ENCODE measurements at places on chromosomes 5 and 9.
A peak's percentile ranks its signal among the peaks of the same experiment; 100 is the strongest.

DNA sequence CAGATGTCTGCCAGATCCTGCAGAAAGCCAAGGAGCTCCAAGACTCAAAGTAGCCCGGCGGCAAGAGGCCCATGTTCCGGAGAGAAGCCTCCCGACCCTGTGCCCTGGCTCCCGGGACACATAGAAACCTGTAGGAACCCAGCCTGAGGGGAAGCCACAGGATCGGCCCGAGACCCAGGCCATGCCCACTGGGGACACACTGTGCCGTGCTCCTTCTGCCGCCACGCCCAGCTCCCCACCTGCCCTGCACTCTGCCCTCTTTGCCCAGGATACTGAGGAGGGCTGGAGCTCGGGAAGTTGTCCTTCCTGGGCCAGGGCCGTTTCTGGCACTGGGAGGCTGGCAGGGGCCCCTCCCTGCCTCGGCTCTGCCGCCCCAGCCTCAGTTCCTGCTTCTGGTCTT, 10.5 kb upstream of the ENDOG start:
- DNase-seq: no peak

GRCh38 chr5:150291388-150292385, 2.1 kb upstream of the CAMK2A start:
- DNase-seq: no peak

DNA sequence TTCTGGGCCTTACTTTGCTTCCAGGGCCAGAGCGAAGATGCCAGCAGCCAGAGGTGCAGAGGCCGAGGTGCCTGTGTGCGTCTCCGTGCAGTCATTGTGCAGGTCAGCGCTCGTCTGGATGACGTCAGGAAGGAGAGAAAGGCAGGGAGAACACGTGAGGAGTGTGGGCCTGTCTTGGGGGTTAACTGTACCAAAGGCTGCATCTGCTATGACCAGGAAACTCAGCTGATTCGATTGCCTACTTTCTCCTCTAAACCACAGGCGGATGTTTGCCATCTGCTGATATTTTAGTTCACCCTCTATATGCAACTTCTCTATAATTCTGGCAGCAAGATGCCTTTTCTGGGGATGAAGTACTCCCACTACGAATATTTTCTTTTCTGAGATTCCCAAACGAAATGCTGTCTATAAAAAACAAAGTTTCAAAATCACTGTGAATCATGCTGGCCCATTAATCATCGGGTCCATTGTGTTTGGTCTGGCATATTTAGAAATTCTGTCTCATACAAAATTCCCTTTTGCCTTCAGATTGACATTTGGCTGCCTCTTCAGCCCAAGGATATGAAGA, 24.8 kb downstream of the PCSK1 start:
- DNase-seq: peak; percentile 49

DNA sequence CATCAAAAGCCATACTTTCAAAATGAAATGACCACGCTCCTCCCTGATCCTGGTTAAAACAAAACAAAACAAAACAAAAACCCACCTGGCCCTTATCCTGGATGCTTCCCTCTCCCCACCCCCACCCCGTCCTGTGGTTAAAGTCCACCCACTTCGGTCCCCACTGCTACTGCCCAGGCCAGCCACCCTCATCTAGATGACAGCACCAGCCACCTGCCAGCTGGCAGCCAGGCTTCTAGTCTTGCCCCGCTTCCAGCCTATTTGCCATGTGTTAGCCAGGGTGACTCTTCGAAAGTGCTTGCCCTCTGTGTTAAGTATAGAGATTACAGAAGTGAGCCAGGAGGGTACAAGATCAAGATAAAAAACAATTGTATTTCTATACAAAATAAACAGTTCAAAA, 27.5 kb upstream of the NCS1 start:
- DNase-seq: no peak

DNA sequence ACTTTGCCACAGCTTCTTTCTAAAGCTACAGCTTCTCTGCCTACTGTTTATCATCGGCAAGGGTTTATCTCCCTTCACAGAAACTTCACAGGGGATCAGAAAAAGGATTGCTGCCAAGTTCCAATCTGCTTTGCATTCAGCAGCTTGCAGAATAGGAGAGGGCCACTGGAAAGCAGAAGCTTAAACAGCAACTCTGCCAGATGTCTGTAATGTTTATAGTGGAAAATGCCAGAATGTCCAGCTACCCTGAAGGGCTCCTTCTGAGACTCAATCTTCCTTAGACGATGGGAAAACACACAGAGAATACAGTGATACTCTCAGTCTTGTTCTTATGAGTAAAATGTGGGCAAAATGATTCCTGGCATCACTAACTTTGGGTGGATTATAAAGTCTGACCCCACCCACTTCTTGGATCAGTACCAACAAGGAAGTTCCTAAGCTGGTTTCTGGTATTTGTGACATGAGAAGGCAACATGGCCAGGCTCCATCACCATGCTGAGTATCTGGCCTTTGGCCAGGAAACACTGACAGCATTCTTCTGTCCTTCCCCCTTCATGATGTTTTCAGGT, 19.0 kb downstream of the STOM start:
- DNase-seq: peak; percentile 91

DNA sequence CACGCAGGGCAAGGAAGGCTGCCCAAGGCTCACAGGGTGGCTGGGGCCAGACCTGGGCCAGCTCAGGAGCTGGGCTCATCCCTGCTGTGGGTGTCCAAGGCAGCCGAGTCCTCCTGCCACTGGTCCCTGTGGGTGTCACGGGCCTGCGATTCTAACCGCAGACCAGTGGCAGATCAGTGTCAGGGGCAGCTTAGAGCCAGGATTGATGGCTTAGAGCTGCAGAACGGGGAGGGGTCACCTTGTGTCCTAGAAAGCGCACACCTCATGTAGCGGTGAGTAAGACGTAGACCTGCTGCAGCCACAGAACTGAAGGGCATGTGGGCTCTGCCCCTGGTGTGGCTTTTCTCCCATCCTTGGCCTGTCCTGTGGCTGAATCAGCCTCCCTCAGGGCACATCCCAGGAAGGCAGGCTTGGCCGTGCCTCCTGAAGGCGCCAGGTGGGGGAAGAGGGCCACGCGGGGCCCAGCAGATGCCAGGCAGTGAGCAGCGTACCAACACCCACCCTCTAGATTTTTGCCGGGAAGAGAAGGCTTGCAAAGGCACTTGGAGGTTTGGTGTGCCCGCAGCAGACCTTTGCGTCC, 78.3 kb upstream of the FCN2 start:
- no peak for DNase-seq

DNA sequence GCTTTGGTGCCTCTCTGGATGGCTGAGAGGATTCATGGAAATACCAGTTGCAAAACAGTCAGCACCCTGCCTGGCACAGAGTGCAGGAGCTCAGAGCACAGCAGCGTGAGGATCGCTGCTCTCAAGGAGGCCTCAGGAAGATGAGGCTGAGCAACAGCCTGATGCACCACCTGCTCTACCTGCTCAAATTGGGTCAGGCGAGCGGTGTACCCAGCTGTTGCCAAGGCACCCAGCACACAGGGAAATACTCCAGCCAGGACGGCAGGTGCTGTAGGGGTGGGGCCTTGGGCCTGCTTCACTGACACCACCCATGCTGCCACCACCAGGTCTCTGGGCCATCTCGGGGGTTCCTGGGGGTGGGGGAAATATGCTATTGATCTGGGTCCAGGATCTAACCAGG, 4.3 kb downstream of the EEIG1 start:
- DNase-seq: no peak

- DNase-seq: no peak
These were observed 248.6 kb downstream of the TMEM232 start for GRCh38 chr5:110477911-110478310.

DNA sequence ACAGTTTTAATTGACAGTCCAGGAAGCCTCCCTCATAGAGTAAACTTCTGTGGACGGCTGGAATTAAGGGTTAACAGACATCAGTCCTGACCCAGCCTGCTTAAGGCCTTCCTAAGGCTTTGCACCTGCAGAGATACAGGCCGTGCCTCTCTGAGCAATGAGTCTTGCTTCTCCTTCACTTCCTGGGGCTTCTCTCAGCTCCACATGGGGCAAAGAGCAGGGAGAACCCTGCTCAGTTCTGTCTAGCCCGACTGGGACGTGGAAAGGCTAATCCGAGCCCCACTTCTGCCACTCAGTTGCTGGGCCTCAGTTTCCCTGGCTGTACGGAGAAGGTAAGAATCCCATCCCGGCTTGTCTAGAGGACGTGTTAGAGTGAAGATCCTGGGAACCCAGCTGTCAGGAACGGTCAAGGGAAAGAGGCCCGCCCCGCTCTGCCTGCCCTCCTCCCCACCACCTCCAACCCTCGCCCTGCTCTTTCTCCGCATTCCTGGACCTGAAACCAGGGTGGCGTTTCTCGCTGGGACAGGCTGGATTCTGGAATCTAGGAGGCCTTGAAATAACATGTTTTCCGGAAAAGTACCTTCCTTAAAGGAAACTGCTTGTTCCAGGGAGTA, 6.5 kb downstream of the SPAAR start:
- no peak for DNase-seq

DNA sequence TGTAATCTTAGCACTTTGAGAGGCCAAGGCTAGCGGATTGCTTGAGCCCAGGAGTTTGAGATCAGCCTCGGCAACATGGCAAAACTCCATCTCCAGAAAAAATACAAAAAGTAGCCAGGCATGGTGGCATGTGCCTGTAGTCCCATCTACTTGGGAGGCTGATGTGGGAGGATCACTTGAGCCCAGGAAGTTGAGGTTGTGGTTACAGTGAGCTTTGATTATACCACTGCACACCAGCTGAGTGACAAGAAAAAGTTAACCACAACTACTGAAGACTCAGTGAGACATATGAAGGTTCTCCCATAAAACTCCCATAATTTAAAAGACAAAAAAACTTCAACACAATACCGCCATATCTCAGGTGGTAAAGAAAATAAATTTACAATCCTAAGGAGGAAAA, 98.0 kb downstream of the NR6A1 start:
- DNase-seq: no peak

DNA sequence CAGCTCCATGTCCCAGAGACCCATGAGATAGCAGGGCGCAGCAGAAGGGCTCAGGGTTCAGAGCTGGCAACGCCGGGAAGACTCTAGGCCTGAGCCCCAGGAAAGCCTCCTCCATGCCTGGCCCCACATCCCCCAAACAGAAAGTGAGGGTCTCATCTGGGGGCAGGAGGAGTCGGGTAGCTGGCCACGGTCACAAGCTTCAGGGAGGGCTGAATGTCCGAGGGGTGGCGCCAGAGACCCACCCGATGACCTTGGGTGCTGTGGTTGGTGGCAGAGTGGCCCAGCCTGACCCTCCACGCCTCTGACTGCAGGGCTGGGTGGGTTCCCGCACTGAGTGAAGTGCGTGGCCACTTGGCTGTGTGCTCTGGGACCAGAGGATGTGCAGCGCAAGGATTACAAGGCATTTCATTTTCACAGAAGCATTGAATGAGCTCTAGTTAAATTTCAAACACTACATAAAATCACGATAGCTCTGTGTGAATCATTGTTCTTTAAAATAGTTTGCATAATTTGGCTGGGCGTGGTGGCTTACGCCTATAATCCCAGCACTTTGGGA, 3.0 kb downstream of the C8G start:
- DNase-seq: peak; percentile 51

DNA sequence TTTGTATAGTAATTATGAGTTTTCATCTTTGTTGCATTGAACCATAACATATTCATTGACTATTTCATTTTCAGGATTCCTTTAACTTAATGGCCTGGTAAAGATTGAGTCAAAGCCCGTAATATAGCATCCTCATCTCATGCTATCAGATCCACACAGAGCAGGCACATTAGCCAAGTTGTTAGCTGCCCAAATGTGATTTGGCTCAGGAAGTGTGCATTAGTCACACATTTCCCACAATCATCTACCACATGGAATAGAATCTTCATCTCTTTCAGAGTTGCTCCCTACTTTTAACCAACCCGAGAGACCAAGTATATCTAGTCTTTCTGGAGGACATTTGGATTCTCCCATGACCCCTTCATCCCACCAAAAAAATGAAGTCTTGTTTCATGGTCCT, 481.0 kb upstream of the PTGER4 start:
- DNase-seq: peak; percentile 9

DNA sequence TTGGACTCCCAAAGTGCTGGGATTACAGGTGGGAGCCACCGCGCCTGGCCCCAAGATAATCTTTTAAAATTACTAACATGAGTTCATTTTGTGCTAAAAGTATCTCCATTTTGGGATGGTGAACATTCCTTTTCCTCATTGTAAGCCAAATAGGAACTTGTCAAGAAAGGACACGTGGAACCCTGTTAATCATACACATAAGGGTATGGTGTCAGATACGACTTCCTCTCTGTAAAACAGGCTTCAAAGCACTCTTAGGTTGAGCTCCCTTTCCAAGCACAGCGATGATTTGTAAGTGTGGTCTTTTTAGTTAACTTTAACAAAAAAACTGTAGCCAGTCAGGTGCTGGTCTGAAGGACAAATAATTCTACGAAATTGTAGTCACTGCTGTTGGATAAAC, 132.7 kb downstream of the UNC13B start:
- DNase-seq: no peak

DNA sequence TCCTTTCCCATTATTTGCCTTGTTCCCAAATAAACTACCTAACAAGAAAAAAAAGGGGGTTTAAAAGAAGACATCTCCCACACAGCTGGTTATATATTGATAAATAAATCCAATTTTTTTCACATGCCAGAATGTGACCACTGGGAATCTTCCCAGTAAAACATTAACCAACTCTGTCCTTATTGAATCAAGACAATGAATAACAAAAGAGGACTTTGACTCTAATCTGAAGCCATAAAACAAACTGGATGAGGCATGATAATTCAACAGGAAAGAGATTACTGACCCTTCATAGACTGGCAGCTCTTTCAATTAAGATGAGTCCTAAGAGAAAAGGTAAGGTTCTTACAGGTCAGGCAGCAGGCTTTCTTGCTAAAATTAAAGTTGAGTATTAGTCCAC, 165.8 kb upstream of the CDH6 start:
- peak; percentile 92 for DNase-seq

GRCh38 chr5:27241564-27242257, 203.3 kb upstream of the CDH9 start:
- peak; percentile 99 for DNase-seq

DNA sequence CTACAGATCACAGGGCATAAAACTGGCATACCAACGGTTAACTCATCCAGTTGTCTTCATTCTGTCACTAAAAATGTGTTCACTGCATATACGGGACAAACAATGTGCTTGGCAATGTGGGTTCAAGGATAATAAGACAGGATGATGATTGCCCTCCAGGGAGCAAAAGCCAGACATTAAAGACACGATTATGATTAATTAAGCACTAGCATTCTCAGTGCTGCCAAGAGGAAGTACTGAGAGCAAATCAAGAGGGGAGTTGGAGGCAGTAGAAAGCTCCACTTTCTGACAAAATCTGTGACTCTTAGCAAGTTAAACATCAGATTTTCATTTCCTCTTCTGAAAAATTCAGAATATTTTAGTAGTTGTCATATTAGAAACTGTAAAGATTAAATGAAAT, 9.0 kb upstream of the IFNA8 start:
- no peak for DNase-seq

GRCh38 chr5:149852641-149853330, 91.8 kb downstream of the PDE6A start:
- DNase-seq: peak; percentile 75

DNA sequence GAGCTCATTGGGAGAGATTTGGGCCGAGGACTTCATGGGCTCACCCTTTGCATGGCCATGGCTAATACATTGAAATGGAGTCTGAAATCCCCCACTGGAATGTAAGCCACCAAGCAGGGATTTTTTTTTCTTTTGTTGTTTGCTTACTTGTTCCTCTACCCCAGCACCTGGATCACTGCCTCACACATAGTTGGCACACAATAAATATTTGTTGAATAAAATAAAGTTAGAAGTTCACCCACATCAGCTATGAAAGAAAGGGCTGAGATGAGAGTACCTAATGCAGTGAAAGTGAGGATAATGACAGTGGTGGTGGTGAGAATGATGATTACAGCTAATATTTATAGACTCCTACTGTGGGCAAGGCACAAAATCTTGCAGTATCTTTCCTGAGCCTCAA, 98.1 kb upstream of the ANXA1 start:
- no peak for DNase-seq
